ENCODE measurements at places on chromosomes 2 and 18.

DNA sequence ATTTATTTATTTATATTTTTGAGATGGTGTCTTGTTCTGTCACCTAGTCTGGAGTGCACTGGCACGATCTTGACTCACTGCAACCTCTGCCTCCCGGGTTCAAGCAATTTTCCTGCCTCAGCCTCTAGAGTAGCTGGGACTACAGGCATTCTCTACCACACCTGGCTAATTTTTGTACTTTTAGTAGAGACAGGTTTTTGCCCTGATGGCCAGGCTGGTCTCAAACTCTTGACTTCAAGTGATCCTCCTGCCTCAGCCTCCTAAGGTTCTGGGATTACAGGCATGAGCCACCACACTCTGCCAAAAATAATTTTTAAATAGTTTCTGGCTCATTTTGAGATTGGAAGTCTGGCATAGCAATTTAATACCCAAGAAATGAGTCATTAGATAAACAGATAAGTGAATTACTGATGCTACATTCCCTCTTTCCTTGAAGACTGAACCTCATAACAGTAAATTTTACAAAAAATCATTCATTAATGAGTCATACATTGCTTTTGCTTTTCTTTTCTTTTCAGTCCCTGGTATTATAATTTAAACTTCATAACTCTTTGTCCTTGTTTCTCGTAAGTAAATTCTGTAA, 881.6 kb upstream of the PIK3C3 start:
- no peak for DNase-seq

GRCh38 chr2:152227969-152228592, 52.5 kb upstream of the STAM2 start:
- no peak for DNase-seq

GRCh38 chr2:232876161-232876977, 6.3 kb downstream of the SNORC start:
- no peak for DNase-seq

DNA sequence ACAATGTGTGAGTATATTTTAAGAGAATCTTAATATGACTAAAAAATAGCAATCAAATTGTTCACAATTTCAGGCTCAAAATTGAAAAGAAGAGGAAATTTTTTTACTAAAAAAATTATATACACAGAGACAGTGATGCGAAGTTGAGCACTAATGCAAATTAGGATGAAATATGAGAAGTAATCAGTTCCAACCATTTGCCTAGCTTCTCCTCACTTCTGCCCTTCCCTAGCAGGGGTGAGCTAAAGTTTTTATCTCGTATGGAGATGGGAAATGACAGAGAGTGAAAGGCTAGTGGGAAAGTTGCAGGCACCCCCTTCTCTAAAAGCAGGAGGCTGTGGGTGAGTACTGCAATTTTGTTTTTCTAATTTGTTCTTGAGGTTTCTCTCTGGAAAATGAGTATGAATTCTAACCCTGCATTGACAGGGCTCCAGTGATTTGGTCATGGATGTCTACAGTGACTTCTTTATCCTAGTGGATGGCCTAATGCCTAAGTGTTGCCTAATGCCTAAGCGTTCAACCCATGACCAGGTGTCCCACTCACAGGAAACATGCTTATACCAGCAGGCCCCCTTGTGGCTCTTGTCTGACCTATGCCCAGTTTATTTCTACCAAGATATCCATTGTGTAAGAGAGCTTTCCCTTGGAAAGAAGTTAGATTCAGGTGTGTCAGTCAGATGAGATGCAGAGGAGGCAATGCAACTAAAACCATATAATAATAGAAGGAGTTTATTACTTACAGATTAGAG, 78.0 kb upstream of the HNMT start:
- no peak for DNase-seq

DNA sequence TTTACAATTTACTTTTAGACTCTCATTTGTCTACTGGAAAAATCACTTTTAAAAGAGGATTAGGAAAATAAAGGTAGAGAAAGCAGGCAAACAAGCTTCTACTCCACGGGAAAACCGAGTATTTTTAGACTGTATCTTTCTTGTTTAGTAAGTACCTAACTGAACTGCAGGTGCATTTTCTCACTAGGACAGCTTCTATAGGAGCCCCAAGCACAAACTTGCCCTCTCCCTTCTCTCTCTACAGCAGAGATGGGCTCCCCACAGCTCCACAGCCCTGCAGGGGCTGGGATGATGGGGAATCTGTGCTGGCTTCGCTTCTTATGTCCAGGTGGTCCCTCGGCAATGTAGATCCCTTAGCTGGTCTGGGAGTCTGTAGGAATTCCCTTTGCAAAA, 16.2 kb downstream of the PSTPIP2 start:
- DNase-seq = no peak
